Activated CD4-positive, alpha-beta T cell treated with anti-CD3 and anti-CD28 coated beads, Interleukin-2, amount 50 U/mL, for 24 hours (primary cell): ENCODE measurements at places on chromosomes 5 and 9.

- DNase-seq, result no peak
Measured at GRCh38 chr9:105816202-105816744, 121.9 kb downstream of the TMEM38B start.

GRCh38 chr9:110821064-110821463 lies 152.5 kb downstream of the MUSK start:
- DNase-seq, result no peak

DNA sequence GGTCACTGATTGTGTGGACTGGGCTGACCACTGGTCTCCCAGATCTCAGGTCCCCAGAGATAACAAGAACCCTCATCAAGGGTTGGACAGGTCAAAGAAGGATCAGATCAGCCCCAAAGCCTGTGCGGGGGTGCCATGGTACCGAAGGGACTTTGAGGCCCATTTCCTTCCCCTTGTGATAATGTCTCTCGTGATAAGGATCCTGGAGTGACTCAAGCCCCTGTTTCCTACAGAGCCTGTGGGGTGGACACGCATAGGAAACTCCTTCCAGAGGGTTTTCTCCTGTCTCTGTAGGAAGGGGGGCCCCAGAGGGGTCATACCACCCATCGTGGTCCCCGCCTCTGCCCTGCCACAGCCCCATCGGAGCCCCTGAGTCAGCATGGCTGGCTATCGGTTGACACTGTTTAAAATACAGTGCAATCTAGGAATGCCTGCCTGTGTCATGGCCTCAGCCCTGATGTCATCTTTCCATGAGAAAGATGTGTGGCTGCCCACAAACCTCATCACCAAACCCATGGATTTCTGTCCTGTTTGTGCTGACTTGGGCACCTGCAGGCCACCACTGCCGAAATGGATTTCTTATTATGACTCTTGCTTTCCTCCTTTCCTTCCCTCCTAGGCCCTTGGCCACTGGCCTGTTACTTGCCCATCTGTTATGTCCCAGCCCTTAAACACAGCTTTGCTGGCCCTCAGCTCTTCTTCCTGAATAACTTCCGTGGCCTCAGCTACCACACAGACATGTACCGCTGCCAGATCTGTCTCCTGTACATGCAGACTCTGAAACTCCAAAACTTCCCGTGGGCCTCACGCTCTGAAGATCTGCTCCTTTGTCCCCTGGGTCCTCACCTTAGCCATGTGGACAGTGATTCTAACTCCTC lies 2.9 kb upstream of the CSF2 start:
- DNase-seq, result no peak

DNA sequence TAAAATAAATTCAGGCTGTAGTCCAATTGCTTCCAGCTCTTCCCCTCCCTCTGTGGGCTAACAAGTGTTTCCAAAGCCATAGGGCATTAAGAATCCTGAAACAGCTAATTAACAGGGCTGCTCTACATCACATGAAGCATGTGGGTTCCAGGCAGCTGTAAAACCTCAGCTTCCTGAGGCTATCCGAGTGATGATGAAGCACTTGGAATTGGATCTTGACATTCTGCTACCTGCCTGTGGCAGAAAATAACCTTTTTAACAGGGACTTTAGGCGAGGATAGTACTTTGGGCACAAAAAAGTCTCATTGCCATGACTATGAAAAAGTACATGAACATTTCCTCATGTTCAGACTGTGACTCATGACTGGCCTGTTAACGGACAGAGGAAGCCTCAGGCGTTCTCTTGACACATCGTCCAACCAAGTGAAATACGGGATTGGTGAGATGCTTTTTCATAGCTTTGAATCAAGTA lies 107.2 kb downstream of the PDE4D start:
- DNase-seq, result no peak

- no peak for DNase-seq
Measured at GRCh38 chr5:113022661-113023060, 46.1 kb downstream of the DCP2 start.

DNA sequence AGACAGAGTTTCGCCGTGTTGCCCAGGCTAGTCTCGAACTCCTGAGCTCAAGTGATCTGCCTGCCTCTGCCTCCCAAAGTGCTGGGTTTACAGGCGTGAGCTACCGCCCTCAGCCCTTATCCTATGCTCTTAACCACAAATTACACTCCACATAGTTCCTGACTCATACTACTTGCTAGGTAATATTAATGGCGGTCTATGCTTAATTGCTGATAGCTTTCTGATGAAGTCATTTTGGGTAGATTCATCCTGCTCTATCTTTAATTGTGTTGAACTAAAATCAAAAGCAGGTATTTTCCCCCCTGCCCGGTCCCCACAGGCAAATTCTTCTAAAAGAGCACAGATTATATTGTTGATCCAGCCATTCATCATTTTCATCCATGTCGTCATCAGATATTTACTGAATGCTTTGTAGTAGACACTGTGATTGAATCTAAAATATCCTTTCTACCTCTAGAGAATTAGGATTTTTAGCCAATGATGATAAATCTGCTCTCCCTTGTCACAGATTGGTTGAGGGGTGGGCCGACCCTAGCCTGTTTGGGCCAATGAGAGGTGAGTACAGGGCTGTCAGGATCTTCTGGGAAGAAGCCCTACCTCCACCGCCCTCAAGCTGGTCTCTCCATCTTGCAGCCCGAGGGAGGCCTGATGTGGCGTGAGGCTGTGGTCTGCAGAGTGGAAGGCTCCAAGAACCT lies 144.8 kb downstream of the NR3C1 start:
- DNase-seq, result no peak

DNA sequence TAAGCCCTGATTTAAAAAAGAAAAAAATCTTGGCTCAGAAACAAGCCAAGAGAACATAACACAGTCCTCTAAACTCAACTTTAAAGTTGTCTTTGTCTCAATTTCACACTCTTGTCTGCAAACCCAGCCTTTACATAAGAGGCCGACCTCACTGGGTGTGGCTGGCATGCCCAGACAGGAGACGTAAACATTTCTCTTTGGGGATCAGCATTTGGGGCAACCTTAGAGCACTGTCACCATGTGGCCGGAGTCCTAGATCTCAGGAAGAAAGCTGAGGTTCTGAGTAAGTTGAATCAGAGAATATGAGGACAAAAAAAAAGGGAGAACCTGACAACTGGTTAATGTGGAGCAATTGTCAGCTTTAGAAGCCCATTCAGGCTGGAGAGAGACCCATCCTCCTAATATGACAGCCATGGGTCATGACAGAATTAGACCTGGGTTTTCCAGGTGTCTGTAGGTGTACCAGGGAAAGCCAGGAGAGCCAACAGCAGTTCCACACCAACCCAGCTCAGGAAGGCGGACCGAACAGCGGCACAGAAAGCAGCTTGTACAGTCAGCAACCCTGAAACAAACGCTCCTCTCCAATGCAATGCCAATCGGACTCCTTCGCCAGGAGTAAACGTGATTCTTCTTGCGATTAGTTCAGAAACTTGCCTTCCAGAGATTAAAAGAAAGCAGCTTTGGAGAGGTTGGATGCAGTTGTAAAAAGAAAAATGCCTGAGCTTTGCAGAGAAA lies 97.9 kb upstream of the MAP3K1 start:
- no peak for DNase-seq

- no peak for DNase-seq
Measured at GRCh38 chr5:170077526-170077925, 28.2 kb upstream of the FOXI1 start.

DNA sequence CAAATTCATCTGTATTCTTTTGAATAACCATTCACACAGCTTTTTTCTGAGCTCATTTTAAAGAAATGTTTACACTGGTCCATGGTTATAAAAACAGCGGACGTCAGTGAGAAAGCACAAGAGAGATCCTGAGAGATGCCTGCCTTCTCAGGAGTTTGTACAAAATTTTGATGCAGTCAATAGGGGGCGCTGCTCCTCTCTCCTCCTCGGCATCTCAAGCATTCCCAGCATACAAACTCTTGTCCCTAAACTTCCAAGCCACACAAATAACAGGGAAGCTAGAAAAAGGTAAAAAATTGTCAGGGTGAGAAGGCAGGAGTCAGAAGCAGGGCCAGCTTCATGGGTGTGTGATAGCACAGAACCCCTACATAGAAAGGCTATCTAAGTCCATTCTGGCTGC lies 11.2 kb upstream of the CCDC152 start:
- DNase-seq, result no peak

DNA sequence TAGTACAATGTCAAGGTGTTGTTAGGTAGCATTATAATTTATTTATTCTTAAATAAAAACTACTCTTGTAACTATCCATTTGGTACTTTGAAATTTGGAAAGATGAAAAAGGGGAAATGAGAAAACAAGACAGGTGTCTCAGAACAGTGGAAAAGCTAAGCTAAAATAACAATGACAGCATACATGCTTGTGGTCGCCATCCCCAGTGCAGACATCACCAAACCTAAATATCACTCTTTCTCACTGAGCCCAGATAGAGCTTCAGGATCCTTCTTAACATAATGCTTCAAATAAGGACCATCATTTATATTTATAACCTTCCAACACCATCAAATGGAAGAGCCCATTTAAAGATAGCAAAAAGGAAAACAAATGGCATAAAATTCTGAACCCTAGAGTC lies 434.4 kb upstream of the BRINP1 start:
- no peak for DNase-seq

- no peak for DNase-seq
Measured at GRCh38 chr9:138105123-138105415, 227.5 kb downstream of the CACNA1B start.

- no peak for DNase-seq
Measured at GRCh38 chr9:114756920-114757319, 48.9 kb downstream of the TNFSF15 start.

DNA sequence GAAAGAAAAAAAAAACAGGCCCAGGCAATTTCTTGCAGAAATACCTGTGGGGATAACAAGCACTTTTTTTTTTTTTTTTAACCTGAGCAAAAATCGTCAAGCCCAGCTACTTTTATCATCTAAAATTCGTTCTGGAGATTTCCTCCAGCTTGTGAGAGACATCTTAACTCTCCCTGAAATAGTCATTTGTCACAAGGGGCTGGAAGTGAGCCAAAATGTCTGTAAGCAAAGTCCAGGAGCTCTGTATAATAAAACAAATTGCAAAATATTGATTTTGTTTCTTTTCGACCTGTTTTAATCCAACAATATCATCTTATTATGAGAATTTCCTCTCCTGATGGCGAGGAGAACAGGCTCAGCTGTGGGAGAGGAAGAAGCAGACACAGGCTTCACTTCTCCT lies 168.4 kb downstream of the TTLL11 start:
- DNase-seq, result no peak

- DNase-seq, result no peak
Measured at GRCh38 chr9:108386032-108386431, 469.8 kb downstream of the ACTL7B start.

GRCh38 chr9:96033896-96034295 lies 158.4 kb downstream of the ERCC6L2 start:
- DNase-seq, result no peak

- DNase-seq, result no peak
Measured at GRCh38 chr5:32076699-32077695, 97.1 kb downstream of the GOLPH3 start.

DNA sequence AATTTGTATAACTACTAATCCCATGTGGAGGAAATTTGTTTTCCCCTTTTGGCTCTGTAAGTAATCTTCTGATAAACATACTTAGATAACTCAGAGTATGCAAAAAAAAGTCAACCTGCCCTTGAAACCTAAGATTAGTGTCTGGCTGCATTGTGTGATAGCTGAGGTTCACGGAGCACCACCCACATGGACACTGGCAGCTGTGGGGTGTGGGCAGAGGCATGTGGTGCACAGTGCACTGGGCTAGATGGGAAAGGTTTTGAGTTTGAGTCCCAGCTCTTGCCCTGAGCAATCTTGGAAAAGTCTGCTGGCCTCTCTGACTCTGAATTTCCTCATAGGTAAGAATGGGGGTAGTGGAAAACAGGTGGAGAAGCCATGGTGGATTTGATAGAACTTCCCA lies 75.1 kb downstream of the PLCXD3 start:
- DNase-seq, result no peak

DNA sequence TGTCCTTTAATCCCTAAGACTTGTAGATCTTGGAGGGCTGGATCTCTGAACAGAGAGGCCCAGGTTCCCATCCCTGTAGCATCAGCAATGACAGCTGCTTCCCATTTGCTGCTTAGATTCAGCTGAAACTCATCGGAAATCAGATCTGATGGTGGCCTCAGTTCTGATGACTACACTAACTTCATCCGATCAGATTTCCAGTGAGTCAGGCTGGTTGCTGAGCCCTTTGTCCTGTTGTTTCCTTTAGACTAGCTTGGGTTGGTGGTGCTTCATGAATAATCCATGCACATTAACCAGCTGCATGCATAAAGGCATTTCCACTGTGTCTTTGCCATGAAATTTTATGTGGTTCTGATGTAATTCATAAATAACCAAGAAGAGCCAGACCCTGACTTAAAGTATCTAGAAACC lies 195.2 kb upstream of the TUT7 start:
- no peak for DNase-seq

GRCh38 chr5:60797482-60798153 lies 46.5 kb downstream of the ELOVL7 start:
- DNase-seq, result no peak

- no peak for DNase-seq
Measured at GRCh38 chr5:35133186-35133585, 85.4 kb upstream of the AGXT2 start.

DNA sequence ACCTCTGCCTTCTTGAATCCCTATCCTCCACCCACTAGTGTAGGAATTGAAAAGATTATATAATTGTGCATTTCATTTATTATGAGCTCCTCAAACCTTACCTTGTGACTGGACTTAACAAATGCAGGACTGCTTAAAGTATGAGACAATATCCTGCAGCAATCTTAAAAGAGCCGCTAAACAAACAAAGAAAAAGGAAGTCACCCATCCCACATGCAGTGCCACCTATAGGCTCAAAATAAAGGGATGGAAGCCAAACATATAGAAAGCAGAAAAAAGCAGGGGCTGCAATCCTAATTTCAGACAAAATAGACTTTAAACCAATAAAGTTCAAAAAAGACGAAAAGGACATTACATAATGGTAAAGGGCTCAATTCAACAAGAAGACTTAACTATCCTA lies 8.7 kb downstream of the PCAT7 start:
- no peak for DNase-seq

DNA sequence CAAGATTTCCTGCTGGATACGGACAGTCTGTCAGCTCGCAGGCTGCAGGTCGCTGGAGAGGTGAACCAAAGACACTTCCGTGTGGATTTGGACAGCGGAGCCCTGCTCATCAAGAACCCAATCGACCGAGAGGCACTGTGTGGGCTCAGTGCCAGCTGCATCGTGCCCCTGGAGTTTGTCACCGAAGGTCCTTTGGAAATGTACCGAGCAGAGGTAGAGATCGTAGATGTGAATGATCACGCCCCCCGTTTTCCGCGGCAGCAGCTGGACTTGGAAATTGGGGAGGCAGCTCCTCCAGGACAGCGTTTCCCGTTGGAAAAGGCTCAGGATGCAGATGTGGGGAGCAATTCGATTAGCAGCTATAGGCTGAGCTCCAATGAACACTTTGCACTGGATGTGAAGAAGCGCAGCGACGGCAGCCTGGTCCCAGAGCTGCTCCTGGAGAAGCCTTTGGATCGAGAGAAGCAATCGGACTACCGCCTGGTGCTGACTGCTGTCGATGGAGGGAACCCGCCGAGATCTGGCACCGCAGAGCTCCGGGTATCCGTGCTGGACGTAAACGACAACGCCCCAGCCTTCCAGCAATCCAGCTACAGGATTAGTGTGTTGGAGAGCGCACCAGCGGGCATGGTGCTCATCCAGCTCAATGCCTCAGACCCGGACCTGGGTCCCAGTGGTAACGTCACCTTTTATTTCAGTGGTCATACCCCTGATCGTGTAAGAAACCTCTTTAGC lies 658 bp downstream of the PCDHGC4 start:
- no peak for DNase-seq
